GOT3 (cell line): ENCODE measurements at places on chromosomes 2 and 18.

DNA sequence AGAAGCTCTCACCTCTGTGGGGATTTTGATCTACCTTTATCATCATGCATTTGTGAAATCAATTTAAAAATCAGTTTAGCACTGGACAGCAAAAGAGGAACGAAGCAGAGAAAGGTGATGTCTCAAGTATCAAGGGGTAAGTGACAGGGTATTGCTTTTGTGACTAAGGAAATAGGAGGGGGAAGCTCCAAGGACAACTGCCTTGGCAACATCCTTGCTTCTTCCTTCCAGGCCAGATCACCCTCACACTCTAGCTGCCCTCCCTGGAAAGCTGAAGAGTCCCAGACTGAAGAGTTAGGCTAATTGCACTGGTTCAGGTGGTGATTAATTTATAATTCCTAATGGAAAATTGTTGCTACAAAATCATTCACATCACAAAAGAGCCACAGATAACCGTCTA lies 859.1 kb upstream of the ACVR2A start:
- DNase-seq: no peak

- no peak for DNase-seq
Measured at GRCh38 chr2:58923869-58924268, 682.7 kb upstream of the FANCL start.

DNA sequence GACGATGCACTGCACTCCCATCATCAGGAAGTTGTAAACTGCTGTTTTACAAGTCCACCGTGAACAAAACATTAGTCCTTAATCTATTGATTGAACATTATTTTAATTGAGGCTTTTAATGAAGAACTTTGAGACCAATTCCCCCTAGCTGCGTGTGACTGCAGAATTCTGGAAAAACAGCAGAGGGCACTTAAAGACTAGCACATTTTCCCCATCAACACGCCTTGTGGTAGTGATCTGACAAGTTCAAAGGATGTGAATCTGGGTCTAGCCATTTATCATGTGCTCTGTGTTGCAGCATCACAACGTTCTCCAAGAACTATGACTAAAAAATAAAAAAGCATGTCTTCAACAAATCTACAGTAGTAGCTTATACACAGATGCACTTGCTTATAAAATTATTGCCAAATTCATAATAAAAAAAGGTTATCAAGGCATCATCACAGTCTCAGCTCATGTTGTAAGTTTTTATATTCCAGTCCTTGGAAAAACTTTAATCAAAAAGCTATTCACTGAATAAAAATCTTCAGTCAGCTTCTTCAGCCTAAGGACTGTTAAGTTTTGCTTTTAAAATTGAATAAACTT lies 35.8 kb downstream of the SKOR2 start:
- no peak for DNase-seq

GRCh38 chr2:104812286-104812685 lies 41.6 kb upstream of the POU3F3 start:
- no peak for DNase-seq
